ENCODE measurements at places on chromosomes 7 and 10.

GRCh38 chr7:90923541-90923997, 327.4 kb downstream of the CDK14 start:
- DNase-seq = no peak

DNA sequence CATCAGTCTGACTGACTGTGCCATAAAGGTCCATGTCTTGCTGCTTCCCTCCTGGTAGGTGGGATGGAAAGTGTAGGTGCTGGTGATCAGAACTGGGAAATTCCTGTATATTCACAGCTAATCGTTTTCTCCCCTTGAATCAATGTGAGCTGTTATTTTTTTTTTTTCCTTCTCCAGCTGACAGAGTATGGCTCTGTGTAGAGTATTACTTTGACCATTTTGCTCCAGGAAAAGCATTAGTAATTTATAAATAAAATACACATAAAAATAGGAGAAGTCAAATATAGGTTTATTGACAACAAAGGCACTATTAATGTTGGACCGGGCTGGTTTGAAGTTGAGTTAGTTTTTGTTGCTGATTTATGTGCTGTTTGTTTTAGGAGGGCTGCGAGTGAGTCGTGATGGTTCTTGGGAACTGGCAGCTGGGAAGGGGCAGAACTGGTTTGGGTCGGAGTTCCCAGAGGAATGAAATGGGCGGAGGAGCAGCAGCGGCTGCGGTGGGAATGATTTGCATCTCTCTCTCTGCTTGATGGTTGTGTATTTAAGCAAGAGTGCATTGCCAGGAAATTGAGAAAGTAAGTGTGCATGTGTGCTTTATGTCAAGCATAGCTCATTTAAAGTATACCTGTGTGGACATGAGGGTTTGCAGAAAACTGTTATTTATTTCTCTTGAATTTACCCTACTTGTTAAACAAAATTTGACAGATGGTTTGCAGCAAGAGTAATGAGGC, 80.9 kb downstream of the LRMDA start:
- no peak for DNase-seq

GRCh38 chr7:12490107-12490688, 80.3 kb upstream of the SCIN start:
- DNase-seq = no peak

GRCh38 chr10:16477757-16478156, 40.9 kb downstream of the PTER start:
- DNase-seq = no peak

GRCh38 chr7:142185801-142186200, 72.1 kb downstream of the PRSS58 start:
- DNase-seq = no peak

DNA sequence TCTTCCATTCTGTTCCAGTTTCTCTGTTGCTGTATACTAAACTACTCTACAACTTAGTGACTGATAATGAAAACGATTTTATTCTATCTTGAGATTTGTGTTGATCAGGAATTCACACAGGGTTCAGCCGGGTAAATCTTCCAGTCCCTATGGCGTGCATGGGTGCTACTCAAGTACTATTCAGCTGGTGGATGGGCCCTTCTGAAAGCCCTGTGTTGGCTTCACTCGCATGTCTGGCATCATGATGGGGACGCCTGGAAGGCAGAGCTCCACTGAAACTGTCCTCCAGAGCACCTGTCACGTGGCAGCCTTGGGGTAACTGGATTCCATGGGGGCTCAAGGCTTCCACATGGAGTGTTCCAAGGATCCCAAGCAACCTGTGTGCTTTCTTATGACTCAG, 86.0 kb upstream of the ZMIZ1 start:
- DNase-seq = no peak

- DNase-seq = no peak
Measured at GRCh38 chr7:20144801-20145200, 72.4 kb downstream of the MACC1 start.

DNA sequence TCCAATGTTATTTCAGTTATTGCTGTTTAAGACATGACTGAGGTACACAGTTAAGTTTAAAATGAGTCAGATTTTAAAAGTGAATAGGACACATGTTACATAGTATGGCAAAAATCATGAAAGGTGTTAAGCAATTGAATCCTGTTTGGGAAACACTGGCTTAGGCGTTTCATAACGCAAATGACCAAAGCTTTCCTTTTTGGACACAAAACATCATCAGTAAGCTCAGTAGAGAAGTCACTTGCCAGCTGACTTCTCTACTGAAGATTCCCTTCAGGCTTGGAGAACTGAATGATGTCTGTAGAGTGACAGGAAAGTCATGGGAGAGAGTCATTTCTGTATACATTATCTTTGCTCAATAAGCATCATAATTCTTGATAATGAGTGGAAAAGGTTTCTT, 64.4 kb upstream of the RSBN1L start:
- DNase-seq = no peak

DNA sequence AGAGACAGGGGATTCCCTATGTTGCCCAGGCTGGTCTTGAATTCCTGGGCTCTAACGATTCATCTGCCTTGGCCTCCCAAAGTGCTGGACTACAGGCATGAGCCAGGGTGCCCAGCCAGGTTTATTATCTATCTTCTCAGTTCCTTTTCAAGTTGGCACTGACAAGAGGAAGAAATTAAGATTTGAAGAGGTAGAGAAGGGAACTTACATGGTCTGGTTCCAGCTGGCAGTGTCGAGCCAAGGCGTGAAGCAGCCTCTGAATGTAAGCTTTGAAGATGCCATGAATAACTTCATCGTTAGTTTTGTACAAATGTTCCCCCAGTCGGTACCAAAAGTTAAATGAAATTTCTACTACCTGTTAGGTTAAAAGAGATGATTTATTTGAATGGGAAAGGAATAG, 57.7 kb downstream of the TNPO3 start:
- no peak for DNase-seq

GRCh38 chr7:101333912-101334311, 12.3 kb upstream of the IFT22 start:
- DNase-seq = no peak

DNA sequence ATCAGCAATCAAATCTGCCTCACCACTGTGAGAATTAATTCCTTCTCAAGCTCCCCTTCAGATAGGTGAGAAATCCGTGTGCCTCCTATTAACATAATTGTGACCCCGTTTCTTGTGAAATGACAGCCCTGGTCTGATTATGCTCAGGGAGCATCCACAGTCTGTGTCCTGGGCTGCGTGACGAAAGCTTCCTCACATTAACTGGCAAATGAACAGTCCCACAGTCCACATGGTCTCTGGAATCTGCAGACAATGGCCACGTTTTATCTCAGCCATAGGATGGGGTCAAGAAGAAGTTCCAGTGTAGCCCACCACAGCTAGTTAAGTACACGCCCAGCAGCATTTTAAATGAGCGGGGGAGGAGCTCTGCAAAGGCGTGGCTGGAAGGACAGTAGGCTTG, 229.2 kb downstream of the RPS24 start:
- no peak for DNase-seq

- DNase-seq = no peak
Measured at GRCh38 chr10:15426558-15426957, 55.5 kb upstream of the FAM171A1 start.

DNA sequence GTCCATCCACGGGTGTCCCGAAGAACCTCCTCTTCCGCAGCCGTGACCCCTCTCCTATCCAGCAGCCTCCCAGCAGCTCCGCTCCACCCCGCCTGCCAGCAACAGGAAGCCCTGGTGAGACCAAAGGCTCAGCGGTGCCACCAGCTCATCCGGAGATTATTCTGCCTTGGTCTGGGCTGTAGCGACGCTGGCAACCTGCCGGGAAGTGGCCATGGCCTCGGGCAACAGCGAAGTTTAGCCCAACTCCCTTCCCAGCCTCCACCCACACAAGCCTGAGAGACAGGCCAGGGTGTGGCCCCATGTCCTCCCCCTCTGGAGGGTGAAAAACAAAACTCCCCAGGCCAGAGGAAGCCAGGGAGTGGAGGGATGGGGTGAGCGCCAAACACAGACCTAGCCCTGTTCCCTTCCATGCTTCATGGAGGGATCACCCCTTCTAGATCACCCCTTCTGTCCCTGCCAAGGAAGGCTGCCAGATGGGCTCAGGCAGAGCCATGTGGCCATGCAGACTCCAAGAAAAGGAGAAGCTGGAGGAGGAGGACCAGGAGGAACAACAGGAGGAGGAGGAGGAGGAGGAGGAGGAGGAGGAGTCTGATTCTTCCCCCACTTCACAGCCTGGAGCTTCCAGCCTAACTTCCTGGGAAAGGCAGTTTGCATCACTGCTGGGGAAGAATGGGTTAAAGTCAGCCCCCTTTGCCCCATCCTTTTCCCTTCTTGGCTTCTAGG, 918 bp downstream of the CALHM2 start:
- no peak for DNase-seq

DNA sequence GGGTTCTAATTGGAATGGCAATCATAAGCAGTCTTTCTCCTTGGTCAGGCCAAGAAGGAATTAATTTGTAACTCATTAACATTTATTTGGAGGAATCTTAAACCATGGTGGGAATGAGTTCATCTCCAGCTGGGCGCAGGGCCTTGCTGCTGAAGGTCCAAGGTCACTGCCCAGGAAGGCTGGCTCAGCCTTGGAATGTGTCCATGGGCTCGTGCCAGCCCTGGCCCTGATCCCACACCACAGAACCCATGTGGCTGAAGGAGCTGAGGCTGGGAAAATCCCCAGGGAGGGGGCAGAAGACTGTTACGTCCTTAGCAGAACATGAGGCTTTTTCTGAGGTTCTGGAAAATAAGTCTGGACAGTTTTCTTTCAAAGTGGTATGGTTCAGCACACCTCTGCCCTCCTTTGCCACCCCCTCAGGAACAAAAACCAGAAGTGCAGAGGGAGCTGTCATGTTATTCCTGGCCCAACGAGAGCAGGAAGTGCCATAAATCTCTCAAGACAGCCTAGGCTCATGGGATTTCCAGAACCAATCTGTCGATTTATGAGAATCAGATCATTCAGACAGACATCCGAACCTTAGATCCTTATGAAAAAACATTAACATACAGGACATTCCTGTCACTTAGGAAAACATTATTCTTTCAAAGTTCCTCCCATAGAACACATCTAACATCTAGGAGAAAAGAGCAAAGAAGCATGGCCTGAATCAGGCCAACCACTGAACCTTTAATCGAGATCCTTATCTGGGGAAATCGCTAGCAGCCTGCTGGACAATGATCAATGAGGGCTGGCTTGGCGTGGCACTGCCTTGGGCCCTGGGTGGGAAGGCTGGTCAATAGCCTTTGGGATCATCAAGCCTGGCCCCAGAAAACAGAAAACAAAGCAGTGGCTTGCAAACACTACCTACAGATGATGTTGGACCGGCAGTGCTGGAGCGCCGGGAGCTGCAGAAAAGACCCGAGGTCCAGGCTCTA, 134.3 kb downstream of the TAX1BP1 start:
- no peak for DNase-seq

- no peak for DNase-seq
Measured at GRCh38 chr10:77180794-77181193, 456.8 kb downstream of the KCNMA1 start.
